ENCODE measurements at places on chromosomes 16 and 17. TPM values are rescaled to one million over a fixed set of nuclear protein-coding genes. Genes with fewer than 3 reads are reported as not detected.

DNA sequence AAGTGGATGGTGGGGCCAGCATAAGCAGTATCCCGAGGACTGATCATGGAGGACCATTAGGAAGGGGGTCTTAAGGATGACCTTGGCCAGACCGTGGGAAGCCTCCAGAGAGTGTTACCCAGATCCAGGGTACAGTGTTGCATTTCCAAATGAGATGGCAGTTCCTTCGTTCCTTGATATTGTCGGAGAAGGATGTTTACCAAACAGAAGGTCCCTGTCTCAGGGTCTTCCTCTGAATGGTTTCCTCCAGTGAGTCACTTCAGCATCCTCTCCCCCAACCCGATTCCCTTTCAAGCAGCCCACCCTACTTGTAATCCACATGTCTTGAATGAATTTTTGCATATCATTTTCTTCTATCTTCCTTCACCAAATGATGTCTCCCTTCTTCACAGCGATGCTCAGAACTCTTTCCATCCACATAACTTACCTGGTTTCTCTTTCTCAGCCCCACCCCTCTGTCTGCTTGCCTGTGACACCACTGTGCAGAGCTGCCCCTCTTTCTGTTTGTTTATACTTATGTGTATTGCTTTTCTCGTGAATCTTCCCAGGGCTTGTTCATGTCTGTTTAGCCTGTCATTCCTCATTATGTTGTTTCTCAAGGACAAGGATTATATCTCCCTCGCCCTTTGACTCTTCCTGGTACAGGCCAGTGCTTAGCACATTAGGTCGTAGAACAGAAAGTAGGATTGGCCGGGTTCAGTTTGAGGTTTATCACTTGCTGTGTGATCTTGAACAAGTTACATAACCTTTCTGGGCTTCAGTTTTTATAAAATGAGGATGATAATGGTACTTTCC is 5.7 kb downstream of the GOSR2 start:
- DNase-seq = no peak

GRCh38 chr16:65463652-65464260 is 341.9 kb upstream of the CDH11 start:
- no peak for DNase-seq

GRCh38 chr16:55835581-55835980 is 2.7 kb upstream of the CES1 start:
- DNase-seq = no peak

- no peak for DNase-seq
Measured at GRCh38 chr16:48608871-48609651, 919 bp downstream of the N4BP1 start.

GRCh38 chr17:29588562-29589411 is 661 bp downstream of the GIT1 start:
- DNase-seq = no peak

- DNase-seq = no peak
Measured at GRCh38 chr17:4368341-4368740, 1.9 kb upstream of the UBE2G1 start.

DNA sequence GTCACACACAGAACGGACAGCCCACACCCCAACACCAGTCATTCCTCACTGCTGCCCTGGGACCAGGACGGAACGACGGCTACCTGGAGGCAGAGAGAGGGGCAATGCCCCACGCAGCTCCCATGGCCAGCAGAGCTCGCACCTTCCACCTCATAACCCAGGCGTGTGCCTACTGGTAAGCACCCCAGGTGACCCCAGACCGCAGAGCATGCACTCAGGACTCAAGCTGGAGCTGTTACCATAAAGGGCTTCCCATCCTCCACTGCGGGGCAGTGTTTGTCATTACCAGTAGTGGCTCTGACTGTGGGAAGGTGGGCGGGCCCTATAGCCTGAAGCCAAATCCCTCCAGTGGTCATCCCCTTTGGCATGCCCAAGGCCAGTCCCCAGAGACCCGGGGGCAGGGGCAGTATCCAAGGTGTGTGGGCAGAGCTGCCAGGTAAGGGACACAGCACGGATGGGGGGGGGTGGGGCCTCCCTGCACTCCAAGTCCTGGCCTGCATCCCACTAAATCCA is 4.7 kb upstream of the BCAR1 start:
- DNase-seq = no peak

DNA sequence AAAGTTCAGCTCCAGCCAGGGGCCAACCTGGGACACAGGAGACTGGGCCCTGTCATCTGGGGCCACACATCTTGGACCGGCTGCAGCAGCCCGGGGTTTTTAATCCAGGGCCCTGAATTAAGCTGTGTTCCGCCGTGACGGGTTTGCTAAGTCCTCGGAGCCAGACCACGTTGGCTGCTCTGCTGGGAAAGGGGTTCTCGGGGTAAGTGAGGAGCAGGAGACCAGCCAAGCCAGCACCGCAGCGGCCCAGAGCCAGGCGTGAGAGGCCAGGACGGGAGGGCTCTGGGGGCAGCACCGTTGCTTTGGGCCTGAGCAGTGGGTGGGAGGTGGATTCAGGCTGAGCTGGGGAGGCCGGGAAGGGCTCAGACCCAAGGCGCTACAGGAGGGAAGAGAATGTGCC is 31.3 kb upstream of the CBX4 start:
- DNase-seq = no peak

GRCh38 chr17:9298135-9298534 is 276.8 kb downstream of the NTN1 start:
- no peak for DNase-seq

DNA sequence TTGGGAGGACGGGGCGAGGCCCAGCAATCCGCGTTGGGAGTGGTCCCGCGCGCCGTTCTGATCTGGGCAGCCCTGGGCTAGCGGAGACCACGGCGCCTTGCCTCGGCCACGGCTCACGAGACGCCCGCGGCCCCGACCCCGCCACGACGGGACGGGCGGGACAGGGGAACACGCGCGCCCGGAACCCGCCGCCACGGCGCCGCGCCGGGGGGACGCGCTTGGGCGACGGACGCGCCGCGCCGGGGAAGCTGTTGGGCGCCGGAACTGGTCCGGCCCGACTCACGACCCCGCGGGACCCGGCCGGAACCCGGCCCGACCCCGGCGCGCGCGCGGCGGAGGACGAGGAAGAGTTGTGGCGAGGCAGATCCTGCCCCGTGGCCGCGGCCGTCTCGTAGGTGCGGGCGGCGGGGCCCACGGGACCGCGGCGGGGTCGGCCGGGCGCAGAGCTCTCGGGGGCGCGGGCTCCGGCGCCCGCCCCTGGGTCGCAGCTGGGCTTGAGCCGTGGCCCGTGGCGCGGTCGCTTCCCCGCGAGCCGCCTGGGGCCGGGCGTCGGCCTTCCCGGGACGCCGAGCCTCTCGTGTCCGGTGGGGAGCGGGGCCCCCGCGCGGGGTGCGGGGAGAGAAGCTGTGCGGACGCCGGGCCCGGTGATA is at the start of gene ACSF3:
Gene ACSF3, plus strand, starts transcription at position 251 of the 650 bp plus-strand sequence. CDS start 6,830 bp downstream, outside the sequence.
- no peak for DNase-seq

DNA sequence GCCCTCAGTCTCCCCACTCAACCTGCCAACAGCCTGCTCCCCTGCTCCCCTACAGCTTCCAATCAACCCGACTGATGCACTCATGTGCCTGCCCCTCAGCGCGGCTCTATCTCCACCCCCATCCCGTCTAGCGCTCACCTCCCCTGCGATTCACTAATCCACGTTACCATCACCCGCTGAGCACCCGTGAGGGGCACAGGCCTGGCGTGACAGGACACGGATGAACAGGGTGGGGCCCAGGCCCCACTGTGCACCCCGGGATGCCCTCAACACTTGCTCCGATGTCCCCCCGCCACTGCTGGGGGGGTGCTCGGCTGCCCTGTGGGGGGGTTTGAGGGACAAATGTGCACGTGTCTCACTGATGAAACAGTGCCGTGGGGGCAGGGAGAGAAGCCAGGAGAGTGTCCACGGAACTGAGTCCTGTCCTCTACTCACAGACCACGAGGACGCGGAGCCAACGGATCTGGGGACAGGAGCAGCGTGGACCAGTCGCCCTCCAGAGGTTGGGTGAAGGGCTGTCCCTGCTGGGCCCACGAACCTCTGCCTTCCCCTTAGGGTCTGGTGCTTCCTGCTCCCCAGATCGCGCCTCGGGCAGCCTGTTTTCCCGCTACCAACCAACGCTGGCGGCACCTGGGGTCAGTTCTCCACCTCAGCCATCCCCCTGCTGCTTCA is 66.7 kb downstream of the RPH3AL start:
- DNase-seq = no peak

GRCh38 chr17:31318298-31318801 is 3.1 kb downstream of the EVI2A start:
- DNase-seq = no peak

GRCh38 chr16:87180069-87180468 is 137.1 kb downstream of the C16orf95 start:
- no peak for DNase-seq

GRCh38 chr17:66789961-66790437 is 44.9 kb upstream of the CACNG5 start:
- DNase-seq = no peak

- DNase-seq = no peak
Measured at GRCh38 chr16:8278031-8278580, 312.2 kb downstream of the TMEM114 start.

DNA sequence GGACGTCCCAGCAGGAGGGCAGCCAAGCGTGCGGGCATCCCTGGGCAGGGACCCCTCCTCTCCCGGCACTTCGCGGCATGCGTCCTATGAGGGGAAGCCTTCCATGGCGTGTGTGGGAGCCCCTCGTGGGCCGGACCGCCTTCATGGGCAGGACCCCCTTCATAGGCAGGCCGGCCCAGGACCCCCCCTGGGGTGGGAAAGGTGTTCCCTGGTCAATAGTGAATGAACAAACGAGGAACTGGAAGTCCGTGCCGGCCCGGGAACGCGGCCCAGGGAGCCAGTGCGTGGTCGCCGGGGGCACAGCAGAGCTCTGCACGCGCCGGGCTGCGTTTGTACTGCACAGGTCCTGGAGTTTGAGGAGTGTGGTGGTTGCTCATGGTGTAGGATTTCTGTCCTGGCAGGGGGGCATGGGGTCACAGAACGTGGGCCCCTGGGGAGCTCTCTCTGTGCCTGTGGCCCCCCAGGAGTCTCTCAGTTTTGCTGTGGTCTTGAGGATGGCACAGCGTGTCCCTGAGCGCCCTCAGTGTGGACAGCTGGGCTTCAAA is 13.9 kb downstream of the BAIAP2 start:
- DNase-seq = no peak

- peak; percentile 23 for DNase-seq
Measured at GRCh38 chr16:67277294-67277998, 1.9 kb upstream of the PLEKHG4 start.

DNA sequence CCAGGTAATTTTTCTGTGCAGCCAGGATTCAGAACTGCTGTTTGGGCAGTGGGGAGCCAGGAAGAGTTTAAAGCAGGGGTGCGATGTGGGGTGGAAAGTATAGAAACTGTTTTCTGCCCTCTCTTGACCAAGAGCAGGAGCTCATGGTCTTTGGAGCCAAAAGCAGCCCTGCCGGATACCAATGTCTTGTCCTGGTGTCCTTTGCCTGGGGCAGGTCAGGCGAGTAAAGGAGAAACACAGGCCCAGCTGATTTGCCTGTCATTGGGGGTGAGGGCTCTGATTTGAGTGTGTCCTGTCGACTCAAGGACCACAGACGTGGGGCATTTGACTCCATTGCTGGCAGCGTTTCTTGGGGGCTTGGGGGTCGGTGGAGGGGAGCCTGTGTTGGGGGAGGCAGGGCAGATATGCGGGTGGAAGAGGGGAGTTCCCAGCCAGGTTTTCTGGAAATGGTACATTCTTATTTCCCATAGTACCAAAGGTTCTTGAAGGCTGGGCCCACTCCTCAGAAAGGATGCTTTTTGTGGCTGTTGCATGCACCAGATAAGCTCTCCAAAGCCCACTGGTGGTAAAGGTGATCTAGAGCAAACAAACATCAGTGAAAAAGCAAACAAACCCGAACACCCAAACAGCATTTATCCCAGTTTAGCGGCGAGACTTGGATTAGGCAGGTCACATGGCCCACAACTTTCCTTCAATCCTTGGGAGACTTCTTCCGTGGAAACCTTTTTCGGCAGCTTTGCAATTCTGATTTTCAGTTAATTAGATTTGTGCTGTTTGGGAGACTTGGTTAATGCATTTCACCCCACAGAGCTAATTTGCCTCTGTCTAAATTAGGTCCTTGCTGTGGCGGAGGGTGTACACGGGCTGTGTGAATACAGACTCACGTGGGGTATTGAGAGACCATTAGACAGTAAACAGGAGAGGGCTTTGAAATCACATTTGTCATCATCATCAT is 59.0 kb downstream of the MSI2 start:
- DNase-seq = no peak

GRCh38 chr16:76963614-76964315 is 227.2 kb upstream of the MON1B start:
- no peak for DNase-seq

GRCh38 chr16:64617836-64618476 is 503.9 kb downstream of the CDH11 start:
- no peak for DNase-seq

- DNase-seq = no peak
Measured at GRCh38 chr17:41478237-41478636, 2.7 kb downstream of the KRT35 start.

GRCh38 chr17:34858591-34859565 is 102.4 kb downstream of the CCT6B start:
- DNase-seq = no peak

DNA sequence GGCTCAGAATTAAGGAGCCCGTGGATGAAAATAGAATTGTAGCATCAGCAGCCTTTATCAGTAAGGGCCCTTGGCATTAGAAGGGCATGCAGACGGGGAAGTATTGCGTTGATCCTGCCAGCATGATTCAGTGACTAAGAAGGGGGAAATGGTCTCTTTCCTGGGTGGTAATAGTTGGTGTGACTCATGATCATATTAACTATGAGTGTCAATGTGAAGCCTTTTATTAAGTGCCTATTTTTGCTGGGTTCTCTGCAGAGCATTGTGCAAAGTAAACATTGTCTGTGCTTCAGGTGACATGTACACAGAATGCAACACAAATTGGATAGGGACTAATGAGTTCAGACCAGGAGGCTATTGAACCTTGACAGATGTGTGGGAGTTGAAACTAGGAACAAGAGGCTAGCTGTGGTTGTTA is 24.5 kb downstream of the RCVRN start:
- DNase-seq = no peak

- no peak for DNase-seq
Measured at GRCh38 chr16:48188449-48189102, 32.8 kb upstream of the ABCC12 start.

- DNase-seq = no peak
Measured at GRCh38 chr16:65045961-65046360, 75.9 kb downstream of the CDH11 start.

The ITGAL gene
- not detected for total RNA-seq

The TP53TG3C gene
- total RNA-seq = not detected

The QPRT gene
- total RNA-seq = 6.0 TPM

The KRTAP3-1 gene
- total RNA-seq = not detected

The TPSB2 gene
- not detected for total RNA-seq

The WFIKKN1 gene
- total RNA-seq = 0.06 TPM

The KRT31 gene
- total RNA-seq = not detected

The SLX1B gene
- 36.4 TPM for total RNA-seq

The ZC3H7A gene
- 62.1 TPM for total RNA-seq

The DHRS7C gene
- total RNA-seq = not detected
